ENCODE measurements at places on chromosomes 7 and 10.

DNA sequence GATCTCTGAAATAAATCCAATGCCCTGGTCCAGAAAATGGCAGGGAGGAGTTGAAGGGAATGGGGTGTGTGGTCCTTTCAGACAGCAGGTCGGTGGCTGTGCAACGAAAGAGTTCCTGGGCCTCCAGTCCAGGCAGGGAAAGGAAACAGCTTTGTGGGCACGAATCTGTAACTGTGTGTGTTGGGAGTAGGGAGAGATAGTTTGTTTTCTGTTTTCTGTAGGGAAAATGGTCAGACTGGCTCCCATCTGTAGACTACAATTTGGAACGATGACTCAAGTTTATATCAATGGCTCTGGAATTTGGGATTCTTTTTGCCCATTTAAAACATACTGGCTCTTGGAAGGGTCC is 2.6 kb upstream of the HOXA9 start:
- DNase-seq, result peak; percentile 79

- DNase-seq, result no peak
These were observed 410.8 kb downstream of the MDFIC start for GRCh38 chr7:115332691-115333090.

DNA sequence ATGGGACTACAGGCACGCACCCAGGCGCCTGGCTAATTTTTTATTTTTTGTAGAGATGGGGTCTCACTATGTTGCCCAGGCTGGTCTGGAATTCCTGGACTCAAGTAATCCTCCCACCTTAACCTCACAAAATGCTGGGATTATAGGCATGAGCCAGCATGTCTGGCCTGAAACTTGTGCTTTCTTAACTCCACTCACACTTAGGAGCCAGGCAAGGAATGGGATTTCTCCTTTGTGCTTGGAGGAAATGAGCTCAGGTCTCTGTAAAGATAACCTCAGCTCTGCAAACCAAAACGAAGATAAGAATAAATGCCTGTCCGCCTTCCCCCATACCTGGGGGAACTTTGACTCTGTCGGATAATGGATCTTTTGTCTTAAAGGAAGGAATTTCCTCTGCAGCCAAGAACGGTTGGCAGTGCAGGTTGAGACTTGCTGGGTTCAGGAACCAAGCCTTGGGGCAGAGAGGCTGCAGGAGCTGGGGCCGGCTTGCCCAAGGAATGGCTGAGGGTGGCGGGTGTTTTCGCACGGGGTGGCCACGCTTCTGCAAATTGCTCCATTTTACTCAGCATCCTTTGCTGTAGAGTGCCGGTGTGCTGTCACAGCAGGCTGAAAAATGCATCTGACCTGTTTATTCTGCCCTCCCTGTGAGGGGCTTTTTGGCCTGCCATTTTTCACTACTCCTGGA is 174.2 kb downstream of the KIAA1217 start:
- no peak for DNase-seq

GRCh38 chr10:46288601-46289206 is 1.9 kb downstream of the ANTXRL start:
- no peak for DNase-seq

DNA sequence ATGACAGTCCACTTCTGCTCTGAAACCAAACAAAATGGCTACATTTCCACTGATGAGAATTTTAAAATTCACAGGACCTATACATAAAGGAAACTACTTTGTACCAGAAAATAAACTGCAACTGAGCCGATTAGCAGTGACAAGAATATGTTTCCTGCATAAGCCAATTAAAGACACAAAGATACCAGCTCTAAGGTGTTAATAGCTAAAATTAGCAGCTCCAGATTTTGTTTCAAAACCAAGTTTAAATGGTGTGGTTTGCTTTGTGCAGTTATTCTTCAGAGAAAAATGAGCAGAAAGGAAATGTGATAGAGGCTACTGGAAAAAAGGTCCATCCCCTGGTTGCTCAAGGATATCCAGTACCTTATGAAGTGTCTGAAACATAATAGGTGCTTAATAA is 123.2 kb downstream of the ANK3 start:
- no peak for DNase-seq

DNA sequence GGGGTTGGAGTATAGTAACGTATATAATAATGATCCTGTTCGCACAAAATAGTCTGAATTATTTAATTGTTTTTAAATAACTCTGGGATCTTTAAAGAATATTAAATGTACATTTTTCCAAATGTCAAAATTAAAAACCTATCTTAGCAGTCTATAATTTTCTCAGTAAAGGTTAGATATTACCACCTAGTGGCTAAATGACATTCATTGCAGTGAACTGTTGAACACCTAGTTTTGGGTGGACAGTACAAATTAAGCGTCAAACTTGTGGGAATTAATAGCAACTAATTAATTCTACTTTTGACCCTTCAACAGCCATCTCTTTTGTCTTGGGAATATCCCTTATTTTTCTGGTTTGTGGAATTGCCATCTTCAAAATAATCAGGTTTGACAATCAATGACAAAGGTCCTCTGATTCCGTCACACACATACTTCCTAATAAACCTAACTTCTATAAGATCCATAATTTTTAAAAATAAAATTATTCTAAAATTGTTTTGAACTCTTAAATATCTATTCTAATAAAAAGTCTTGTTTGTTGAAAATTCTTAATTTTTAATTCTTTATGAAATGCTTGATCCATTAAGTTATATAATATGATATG is 165.7 kb downstream of the SEMA3D start:
- DNase-seq, result no peak

DNA sequence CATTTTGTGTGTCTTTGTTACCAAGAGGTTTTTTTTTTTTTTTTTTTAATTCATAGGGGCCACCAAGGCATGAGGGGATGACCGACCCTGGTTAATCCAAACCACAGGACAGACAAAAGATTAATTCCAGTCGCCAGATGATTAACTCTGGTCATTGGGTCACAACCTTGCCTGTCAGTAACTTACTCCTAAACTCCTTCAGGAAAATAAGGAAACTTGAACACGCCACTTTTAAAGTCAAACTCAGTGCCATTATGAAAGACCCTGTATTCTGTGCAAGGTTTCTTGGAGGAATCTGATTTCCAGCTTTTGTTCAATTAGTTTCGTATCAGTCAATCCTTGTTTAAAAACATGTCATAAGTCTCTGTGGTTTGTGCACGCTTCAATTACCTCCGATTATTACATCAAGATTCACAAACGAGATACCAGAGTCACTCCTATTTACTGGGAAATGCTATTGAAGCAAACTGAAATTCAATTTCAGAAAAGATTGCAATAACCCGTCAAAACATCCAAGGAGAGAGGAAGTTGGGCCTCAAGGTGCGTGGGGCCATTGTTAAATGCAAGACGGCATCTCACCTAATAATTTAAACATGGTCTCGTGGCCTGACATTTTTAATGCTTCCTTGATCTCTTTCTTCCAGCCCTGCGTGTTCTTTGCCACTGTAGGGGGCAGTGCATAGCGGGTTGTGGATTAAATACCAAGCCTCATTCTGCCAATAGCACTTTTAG is 44.0 kb downstream of the NRP1 start:
- no peak for DNase-seq

GRCh38 chr10:88838766-88839350 is 12.8 kb downstream of the ANKRD22 start:
- DNase-seq, result no peak

- peak; percentile 79 for DNase-seq
These were observed 97.5 kb downstream of the PFKFB3 start for GRCh38 chr10:6300106-6300783.

- DNase-seq, result no peak
These were observed 13.6 kb downstream of the KPNA7 start for GRCh38 chr7:99194301-99194700.

GRCh38 chr7:18786196-18786727 is 290.7 kb downstream of the HDAC9 start:
- DNase-seq, result no peak

GRCh38 chr10:50809596-50809995 is 69.9 kb downstream of the ASAH2B start:
- no peak for DNase-seq

GRCh38 chr10:12766223-12766622 is 235.3 kb downstream of the CCDC3 start:
- DNase-seq, result no peak

All from fibroblast of skin of right quadriceps (primary cell).